ENCODE measurements at places on chromosomes 3 and 15. TPM values are rescaled to one million over a fixed set of nuclear protein-coding genes. Genes with fewer than 3 reads are reported as not detected.

Gene MAGI1
- 35.1 TPM for total RNA-seq

Gene PLAAT1
- total RNA-seq, result not detected

Gene PHLDB2
- 67.3 TPM for total RNA-seq

Gene GPR27
- total RNA-seq, result 0.08 TPM

Gene ZBTB38
- 95.8 TPM for total RNA-seq

Gene SLC28A1
- not detected for total RNA-seq

Gene MST1R
- total RNA-seq, result 0.35 TPM
